ENCODE measurements at places on chromosomes 13 and 19.
A peak's percentile ranks its signal among the peaks of the same experiment; 100 is the strongest.

DNA sequence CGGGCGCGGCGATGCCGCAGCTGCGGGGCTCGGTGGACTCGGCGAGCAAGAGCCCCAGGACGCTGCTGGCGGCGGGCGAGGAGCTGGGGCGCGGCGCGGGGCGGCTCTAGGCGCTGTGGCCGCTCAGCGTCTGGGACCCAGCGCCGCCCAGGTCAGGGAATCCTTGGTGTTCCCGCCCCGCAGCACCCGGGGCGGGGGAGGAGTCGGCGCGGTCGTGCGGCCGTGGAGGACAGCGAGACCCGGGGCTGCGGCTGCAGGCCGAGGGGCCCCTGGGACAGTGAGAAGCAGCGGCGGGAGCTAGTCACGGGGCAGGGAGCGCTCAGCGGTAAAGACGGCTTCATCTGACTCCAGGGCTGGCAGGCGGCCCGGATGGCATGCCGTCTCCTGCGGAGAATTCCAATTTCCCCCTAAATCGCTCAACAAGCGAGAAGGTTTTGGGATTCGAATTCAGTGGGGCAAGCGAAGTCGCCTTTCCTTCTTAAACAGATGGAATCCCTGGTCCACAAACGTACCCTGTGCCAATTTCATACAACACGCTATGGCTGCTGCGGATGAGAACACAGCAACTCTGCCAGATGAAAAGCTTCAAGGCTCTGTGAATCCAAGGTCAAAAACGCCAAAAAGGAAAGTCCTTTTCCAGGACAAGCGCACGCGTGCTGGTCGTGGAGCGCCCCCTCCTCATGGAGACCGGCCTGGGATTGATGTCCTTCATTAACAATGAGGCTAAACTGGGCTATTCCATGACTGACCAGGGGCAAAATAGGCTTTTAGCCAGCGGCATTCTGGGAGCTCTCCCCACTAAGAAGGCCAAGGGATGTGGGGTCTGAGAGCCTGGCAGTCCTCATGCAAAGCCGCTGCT is 4.2 kb upstream of the ZSCAN4 start:
- DNase-seq: peak; percentile 13

DNA sequence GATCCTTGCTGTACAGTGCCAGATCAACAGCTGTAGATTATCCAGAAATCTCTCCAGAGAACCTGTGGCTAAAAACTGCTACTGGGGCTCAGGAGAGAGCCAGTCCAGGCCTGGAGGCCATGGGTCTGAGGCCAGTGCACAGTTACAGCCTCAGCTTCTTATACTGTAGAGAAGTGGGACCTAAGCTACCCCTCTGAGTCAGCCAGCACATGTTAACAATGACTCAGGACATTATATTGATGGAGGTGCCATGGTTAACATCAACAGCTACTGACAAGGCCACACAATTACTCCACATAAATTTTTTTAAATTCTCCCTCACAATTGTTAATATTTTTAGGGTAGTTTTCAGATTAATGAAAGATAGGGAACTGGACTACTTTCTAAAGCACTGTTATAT is 138.5 kb downstream of the RBM26 start:
- DNase-seq: no peak

DNA sequence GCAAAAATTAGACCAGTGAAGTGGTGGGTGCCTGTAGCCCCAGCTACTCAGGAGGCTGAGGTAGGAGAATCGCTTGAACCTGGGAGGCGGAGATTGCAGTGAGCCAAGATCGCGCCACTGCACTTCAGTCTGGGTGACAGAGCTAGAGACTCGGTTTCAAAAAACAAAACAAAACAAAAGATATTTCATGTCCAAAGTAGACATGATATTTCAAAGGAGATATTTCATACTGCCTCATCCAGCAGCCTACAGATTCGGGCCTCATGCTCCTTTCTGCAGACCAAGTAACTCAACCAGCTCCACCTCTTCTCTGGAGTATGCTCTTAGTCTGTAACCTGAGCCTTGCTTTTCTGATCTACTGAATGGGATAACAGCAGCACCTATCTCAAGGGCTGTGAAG is 15.0 kb downstream of the ZC3H4 start:
- DNase-seq: no peak

GRCh38 chr19:43708716-43709115 is 7.2 kb upstream of the IRGC start:
- no peak for DNase-seq

DNA sequence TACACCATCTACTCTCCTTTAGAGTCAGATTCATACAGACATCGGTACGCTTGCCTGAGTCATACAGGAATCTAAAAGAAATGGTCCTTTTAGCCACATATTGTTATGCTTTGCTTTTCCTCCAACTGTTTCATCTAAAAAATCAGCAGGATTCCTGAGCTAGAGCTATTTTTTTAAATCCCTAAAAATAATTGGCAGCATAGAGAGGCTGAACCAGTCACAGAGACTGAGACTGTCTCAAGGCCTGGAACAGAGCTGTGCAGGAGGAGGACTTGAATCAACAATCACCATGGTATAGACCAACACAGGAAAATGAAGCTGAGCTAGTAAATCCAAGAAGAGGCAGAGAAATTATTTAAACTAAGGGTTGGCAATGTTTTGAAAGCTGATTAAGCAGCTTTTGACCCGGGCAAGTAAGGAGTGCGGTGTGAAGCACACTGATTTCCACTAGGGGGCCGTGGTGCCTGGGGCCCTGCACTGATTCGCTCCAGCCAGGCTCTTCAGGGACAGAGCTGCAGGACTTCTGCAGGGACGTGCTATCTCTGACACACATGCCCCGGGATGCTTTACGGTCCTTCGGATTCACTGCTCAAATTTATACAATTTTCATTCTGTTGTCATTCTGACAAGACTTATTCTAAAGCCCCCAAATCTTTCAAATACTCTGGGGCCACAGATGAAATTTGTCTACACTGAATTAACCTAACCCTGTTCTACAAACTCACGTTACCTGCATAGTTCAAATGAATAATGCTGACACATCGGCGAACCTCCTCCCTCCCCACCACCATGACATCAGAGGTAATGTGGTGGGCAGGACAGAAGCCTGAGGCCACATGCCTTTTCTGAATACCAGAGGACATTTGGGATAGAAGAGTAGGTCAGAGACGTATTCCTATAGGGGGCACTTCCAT is 87.6 kb upstream of the SLC15A1 start:
- DNase-seq: peak; percentile 58

- DNase-seq: no peak
These were observed 251.8 kb downstream of the UQCRFS1 start for GRCh38 chr19:28960986-28961705.

DNA sequence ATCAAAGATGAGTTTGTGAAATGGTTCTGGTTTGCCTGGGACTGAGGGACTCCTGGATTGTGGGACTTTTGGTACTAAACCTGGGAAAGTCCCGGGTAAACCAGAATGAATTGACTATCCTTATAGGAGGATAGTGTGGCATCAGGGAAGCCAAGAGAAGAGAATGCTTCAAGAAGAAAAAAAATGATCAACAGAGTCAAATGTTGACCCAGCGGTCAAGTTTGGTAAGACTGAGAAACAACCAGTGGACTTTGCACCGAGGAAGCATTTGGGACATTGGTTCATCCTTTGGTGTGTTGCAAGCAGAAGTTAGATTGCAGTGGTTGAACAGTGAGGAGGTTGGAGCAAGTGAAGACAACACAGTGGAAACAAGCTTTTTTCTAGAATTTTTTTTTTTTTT is 33.5 kb downstream of the CLEC17A start:
- DNase-seq: no peak

GRCh38 chr19:39568604-39569003 is 28.6 kb upstream of the EID2 start:
- DNase-seq: no peak

- peak; percentile 66 for DNase-seq
These were observed 726 bp upstream of the UFM1 start for GRCh38 chr13:38348861-38349389.

DNA sequence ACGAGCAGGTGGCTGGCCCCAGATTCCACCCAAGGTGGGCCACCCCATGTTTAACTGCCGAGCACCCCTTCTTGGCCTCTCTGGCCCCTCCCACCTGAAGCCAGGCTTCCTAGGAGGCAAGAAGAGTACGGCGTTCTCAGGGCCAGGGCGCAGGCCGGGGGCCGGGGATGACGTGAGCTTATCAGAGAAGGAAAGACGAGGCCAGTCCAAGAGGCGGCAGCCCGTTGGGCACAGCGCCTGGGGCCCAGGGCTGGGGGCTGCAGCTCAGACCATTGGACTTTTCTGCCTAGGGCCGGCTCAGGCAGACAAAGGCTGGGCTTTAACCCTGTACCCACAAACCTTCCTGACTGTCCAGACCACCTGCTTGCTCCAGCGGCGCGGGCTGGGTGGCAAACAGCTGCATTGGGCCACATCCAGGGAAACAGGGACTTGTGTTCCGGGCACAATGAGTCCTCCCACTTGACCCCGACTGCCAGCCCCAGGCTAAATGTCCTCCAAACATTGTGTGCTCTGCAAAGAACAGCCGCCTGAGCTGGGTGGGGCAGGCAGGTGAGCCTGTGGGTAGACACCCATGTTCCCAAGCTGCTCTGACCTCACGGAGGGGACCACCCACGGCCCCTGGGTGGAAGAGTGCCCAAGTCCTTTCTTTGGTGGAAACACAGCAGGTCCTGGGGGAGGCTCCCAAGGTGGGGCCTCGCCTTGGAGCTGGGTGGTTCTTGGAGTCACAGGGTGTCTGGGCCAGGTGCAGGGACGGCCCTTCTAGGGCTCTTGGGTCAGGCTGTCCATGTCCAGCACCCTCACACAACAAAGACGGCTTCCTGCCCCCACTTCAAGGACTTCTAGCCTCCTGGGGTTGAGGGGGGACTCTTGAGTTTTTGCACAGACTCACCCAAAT is 21.9 kb downstream of the COMP start:
- no peak for DNase-seq

GRCh38 chr19:14006766-14007562 is 844 bp upstream of the RFX1 start:
- no peak for DNase-seq

DNA sequence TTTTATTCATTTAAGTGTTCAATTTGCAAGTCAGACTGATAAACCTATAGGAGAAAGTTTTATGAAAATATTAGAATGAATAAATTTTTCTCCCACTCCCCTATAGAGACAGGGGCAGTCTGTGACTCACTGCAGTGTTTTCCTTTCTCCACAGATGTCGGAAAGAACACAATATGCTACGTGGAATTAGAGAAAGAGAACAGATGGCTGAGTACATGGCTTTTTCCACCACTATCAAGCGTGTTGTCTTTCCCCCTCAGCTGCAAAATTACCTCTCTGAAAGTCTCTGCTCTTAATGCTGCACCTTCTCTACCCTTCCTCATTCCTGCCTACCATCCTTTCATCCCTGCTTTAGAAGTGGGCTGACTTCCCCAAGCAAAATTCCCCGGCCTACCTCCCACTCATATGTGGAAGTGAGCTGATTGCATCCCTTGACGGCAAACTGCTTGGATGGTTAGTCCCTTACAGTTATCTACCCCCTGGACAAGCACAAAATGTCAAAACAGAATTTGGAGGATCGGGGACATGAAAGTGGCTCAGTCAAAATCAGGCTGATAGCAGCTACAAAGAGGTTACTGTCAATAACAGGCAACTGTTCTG is 30.0 kb downstream of the FLT1 start:
- no peak for DNase-seq

DNA sequence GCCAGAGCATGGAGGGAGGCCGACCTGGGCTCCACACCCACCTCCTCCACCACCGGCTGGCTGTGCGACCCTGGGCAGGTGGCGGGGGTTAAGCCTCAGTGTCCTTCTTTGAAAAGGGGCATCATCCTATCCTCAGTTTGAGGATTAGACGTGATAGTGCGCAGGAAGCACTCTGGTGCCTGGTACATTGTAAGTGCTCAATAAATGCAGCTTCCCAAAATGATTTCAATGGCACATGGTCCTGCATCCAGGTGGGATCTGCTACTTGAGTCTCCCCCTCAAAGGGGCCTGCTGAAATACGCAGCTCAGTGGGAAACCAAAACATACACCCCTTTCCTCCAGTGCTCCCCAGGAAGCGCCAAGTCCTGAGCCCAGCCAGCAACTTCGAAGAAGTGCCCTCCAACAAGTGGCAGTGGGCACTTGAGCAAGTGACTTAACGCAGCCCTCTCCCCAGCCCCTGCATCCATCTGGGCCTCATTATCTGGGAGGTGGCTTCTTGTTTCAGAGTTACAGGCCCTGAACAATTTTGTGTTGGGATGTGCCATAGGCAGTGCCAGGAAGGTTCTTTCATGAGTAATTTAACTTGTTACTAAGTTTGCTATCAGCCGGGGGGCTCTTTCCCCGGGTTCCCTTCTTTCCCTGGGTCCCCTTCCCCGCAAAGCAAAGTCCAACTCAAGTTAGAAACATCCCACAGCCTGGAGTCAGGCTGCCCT is 17.9 kb downstream of the ACTN4 start:
- DNase-seq: no peak

DNA sequence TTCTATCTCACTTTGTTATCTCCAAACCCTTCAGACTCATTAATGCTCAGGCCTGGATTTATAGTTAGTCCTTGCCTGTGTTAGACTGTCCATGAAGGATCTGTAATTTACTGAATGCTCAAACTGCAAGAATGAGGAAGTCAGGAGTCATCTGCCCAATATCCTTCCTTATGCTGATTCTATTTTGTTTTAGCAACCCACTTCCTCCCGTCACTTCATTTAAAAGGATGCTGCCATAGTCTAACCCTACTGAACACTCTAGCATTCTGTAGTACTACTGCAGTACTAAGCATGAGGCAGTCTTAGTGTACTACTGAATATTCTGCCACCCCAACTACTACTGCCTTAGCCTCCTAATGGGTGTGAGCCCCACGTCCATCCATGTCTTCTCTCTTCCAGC is 1.5 kb downstream of the FCAR start:
- DNase-seq: no peak

GRCh38 chr19:40216013-40216776 is 2.0 kb downstream of the TTC9B start:
- DNase-seq: no peak

DNA sequence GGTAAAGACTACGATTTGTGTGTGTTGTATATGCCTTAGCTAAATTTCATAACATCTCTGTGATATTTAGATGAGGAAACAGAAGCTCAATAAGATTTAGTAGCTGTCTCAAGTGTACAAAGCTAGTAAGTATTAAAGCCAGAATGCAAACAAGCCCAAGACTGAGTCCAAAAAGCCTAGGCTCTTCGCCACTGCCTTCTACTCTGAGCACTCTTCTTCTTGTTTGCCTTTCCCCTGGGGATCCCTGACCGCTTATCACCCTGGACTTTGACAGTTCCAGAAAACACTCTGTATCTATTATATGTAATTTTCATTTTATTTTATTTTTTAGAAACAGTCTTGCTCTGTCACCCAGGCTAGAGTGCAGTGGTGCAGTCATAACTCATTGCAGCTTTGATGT is 5.8 kb downstream of the TM9SF2 start:
- DNase-seq: no peak

DNA sequence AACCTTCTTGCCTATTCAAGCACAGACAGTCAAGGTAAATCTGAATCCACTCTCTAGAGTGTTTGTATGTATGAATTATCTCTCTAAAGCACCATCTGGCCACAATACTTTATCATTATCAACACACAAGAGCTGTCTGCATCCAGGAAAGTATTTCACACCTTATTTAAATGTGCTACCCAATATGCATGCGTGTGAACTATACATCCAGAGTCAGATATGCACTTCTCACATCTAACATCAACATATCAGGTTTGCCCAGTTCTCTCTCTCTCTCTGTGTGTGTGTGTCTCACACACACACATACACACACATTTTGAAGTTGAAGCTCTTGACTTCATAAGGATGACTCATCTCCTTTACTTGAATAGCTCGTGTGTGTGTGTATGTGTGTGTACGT is 697.5 kb upstream of the PCDH20 start:
- no peak for DNase-seq

Measured in activated naive CD4-positive, alpha-beta T cell treated with anti-CD3 and anti-CD28 coated beads for 36 hours (primary cell).